Vagina (tissue), 2 donors: ENCODE measurements at places on chromosomes 6 and 20.

DNA sequence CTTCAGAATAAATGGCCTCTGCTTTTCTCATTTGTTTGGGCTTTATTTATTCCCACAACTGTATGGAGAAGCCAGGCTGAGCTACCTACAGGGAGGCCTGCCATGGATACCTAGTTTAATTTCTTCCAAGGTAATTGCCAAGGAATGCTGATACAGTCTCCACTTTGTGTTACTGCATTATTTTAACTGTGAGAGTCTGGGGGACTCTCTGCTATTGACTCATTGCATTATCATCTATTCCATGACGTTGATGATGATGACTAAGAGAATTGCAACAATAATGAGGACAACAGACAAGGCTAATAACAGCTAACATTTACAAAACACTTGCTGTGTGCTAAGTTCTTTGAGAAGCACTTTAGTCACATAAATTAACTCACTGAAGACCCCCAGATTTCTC is 88.3 kb upstream of the COL21A1 start:
- DNase-seq = no peak

GRCh38 chr6:157194643-157195042 is 128.7 kb downstream of the TMEM242 start:
- DNase-seq = no peak

- no peak for DNase-seq
These were observed 1.3 kb upstream of the MUCL3 start for GRCh38 chr6:30939473-30939872.

GRCh38 chr6:29667158-29667557 is 10.3 kb downstream of the MOG start:
- DNase-seq = no peak

- DNase-seq = no peak
These were observed 10.2 kb downstream of the UBE3D start for GRCh38 chr6:83055366-83055964.

- DNase-seq = no peak
These were observed 49.8 kb upstream of the THEMIS start for GRCh38 chr6:127950566-127951145.

DNA sequence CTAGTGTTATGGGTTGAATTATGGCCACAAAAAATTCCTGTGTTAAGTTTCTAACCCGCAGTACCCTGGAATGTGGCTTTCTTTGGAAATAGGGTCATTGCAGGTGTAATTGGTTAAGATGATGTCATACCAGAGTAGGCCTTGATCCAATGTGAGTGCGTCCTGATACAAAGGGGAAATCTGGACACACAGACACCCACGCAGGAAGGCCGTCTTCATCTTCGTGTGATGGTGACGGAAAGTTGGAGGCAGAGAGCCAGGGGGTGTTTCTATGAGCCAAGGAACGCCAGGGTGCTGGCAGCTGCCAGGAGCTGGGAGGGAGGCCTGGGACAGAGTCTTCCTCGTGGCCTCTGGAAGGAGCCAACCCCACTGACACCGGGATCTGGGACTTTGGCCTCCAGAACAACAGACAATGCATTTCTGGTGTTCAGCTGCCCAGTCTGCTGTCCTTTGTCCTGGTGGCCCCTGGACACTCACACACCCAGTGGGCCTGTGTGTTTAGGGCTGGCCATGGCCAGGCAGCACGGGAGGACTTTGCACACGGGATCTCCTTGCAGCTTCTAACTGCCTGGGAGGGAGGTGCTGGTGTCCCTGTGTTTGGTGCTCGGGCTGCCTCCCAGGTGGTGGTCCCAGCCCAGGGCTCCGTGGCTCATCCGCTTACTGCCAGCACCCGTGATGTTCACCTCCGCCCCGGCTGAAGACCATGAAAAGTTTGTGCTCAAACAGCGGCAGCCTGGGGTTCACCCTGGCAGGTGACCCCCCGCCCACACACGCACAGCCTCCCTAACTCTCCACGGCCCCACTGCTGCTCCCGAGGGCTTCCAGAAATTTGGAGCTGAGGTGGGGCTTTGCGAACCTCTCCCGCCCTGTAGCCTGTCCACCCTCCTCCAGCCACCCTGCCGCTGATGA is 53.4 kb upstream of the GATA5 start:
- DNase-seq = no peak

DNA sequence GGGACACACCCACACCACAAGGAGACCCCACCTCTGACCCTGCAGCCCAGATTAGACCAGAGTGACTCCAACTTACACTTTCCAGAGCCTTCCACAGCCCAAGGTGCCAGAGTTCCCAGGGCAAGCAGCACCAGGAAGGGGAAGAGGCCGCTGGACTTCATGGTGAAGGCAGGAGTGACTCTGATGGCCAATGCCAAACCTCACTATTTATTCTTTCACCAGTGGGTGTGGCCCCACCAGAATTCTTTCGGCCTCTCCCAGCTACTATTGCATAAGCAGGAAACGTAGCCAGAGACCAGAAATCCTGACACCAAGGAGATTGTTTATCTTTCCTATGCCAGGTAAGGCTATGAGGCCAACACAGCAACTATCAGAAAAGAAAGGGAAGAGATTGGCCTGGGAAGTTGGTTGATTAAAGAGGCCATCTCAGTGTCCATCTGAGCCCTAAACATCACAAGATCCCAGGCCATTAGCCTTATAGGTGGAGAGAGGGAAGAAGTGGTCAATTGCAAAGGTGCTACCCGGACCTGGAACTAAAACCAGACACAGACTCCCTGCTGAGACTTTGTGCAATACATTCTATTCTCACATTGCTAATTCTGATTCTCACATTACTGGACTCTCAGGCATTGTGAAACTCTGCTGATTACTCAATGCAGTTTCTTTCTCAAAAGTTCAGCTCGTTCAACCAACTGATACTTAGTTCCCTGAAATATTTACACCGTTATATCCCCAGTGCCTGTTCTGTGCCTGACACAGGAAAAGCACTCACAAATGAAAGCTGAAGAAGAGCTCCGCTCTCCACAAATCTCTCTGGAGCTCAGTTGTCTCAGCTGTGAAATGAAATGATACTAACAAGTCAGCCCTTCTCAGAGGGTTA is at the start of gene SLPI:
Gene SLPI (minus strand): TSS at position 182 of the 880 bp plus-strand sequence. CDS start 21 bp downstream, at position 161.
- peak; percentile 62 for DNase-seq

- DNase-seq = peak; percentile 64
These were observed 1.2 kb downstream of the TREML2 start for GRCh38 chr6:41199552-41200246.

DNA sequence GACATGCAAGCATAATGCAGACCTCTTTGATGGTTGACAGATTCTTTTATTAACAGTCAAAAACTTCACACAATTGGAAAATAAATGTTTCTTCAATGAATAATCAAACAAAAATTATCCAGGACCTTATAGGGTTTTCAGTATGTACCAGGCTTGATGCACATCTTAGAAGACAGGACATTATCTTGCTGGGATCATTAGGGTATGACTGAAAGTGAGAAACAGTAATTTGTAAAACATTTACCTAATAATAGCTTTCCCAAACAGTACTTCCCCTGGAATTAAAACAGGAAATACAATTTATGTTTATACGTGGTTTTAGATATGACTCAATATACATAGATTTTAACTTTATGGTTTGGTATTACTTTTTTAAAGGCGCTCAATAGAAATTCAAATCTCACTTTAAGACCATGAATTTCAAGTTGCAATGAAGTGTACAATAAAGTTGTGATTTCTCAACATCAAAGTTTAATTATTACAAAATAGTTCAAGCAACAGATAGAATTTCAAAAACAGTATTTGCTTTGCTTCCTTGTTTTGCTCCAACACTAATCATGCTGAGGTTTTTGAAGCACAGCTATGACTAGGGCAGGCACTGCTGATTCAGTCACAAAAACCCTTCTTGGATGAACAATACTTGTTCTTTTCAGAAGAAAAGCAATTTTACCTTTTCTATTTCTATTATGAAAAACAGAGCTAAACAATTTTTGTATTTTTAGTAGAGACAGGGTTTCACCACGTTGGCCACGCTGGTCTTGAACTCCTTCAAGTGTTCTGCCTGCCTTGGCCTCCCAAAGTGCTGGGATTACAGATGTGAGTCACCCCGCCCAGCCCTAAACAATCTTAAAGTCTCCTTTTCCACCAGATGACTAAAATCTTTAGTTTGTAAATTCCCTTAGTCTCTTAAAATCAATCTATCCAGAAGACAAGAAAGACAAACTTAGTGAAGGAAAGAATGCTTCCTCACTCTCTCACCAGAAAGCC is 13.7 kb downstream of the SOD2 start:
- DNase-seq = no peak

DNA sequence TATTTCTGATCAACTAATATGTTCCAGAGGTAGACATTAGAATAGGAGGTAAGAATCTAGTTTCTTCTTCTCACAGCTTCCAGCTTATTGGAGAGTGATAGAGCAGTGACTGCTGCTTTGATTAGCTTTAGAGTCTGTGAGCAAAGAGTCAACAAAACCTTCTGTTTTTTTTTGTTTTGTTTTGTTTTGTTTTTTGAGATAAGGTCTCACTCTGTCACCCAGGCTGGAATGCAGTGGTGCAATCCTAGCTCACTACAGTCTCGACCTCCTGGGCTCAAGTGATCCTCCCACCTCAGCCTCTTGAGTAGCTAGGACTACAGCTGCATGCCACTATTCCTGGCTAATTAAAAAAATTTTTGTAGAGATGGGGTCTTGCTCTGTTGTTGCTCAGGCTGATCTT is 39.3 kb downstream of the TSBP1 start:
- DNase-seq = no peak

DNA sequence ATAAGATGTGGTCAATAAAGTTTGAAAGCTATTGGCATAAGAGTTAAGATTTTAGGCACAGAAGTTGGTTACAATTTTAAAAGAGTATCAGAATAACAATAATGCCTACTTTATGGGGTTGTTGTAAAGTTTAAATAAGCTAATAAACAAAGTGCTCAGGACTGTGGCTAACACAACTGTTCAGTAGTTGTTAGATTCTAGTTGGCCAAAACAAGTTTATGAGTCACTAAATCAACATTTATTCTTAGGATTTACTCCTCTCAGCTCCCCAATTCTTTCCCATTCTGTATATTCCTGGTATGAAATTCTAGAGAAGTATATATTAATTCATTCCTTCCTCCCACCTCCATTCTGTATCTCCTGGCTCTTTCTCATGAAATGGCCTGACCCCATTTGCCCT is 14.5 kb downstream of the RMND1 start:
- DNase-seq = no peak

GRCh38 chr20:58512808-58513552 is 2.2 kb downstream of the APCDD1L start:
- no peak for DNase-seq

DNA sequence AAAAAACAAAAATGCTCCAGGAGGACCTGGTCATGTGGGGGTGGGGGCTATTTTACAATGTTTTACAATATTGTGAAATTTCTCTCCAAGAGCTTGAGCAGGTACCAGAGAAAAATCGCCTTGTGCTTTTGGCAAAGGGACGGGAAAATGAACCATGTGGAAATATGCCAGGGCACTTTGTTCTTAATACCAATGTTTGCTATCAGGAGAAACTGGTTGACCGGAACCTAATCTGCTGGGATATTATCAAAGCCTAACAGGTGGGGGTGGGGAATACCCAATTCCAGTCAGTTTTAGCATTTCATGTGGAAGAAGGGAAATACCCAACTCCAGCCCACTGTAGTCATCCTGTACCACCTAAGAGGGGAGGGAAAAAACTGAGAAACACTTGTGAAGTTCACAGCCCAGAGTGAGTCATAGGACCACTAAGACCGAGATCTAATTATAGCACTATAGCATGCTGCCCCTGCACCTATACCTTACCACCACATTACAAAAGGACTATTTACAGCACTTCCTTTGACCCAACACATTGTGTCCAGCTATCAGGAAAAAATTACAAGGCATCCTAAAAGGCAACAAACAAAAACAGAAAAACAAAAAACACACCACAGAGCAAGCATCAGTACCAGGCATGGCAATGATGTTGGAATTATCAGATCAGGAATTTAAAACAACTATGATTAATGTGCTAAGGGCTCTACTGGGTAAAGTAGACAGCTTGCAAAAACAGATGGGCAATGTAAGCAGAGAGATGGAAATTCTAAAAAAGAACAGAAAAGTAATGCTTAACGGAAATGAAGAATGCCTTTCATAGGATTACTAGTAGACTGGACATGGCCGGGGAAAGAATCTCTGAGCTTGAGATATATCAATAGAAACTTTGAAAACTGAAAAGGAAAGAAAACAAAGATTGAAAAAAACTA is 84.1 kb upstream of the POPDC3 start:
- no peak for DNase-seq

DNA sequence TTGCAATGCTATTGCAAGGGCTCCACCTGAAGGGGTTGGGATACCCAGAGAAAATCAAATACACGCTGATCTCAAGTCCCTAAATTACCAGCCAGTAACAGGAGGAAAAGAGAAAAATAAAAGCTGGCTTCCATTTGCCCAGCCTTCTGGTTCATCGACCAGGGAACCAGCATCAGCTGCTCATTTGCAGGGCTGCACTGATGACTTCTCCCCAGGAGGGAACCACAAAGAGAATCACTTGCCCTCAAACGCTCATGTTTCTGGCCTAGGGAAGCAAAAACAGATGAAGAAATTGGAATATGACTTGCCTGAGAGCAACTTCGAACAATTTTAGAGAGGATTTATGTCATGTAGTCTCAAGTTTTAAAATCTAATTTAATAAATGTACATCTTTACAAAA is 119.7 kb downstream of the SH3BGRL2 start:
- no peak for DNase-seq

DNA sequence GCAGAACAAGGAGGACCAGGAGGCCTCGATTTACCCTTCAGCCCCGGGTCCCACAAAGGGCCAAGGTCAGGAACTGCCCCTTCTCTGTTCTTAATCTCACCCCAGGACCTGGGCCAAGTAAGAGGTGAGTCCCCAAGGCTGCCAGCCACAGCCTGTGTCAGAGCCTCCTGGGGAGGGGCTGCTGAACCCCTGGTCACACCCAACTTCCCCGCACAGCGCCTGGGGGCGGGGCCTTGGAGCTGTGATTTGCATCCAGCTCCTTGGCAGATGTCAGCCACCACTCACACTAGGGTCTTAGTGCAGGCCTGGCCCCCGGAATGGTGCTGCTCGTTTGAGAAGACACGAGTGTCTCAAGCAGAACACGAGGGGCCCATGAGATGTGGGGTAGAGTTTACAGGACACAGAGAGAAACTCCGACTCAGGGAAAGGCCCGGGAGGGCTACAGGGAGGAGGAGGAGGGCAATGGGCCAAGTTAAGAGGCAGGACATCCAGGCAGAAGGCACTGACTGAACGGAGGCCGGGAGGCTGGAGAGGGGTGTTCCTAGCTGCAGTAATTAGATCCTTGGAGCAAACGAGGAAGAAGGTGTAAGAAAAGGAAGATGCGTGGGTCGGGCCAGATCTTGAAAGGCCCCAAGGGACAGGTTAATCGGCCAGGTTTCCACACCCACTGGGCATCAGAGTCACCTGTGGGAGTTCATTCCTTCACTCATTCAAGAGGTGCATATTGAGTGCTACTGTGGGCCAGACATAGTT is 26.9 kb downstream of the ZBP1 start:
- no peak for DNase-seq

DNA sequence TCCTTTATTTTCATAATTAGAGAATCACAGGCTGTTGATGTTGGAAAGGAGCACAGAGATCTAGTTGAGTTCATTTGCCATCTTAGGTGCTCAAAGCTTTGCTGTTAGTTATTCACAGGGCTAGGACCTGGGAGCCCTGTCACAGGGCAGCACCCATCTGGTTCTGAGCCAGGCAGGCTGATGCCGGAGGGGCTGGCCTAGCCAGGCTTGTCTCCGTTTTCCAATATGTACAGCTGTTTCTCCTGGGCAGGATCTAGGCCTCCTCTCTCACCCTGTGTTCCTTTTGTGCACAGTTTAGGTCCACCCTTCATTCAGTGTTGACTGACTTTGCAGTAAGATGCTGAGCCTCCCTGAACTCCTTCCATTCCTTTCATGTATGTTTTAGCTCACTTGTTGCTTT is 33.4 kb downstream of the LRRC1 start:
- no peak for DNase-seq
